Hematopoietic multipotent progenitor cell treated with erythropoietin and hydrocortisone succinate and interleukin-3 and kit ligand, for 8 days (in vitro differentiated cells): ENCODE measurements at places on chromosomes 1 and 21.

GRCh38 chr1:21874328-21874727 lies 62.3 kb downstream of the LDLRAD2 start:
- DNase-seq, result no peak

- no peak for DNase-seq
Observed at GRCh38 chr1:230278376-230278775, 147.8 kb downstream of the PGBD5 start.

- no peak for DNase-seq
Observed at GRCh38 chr1:156358641-156359040, 10.4 kb upstream of the RHBG start.

GRCh38 chr1:1176931-1177330 lies 3.3 kb downstream of the TTLL10 start:
- DNase-seq, result no peak

DNA sequence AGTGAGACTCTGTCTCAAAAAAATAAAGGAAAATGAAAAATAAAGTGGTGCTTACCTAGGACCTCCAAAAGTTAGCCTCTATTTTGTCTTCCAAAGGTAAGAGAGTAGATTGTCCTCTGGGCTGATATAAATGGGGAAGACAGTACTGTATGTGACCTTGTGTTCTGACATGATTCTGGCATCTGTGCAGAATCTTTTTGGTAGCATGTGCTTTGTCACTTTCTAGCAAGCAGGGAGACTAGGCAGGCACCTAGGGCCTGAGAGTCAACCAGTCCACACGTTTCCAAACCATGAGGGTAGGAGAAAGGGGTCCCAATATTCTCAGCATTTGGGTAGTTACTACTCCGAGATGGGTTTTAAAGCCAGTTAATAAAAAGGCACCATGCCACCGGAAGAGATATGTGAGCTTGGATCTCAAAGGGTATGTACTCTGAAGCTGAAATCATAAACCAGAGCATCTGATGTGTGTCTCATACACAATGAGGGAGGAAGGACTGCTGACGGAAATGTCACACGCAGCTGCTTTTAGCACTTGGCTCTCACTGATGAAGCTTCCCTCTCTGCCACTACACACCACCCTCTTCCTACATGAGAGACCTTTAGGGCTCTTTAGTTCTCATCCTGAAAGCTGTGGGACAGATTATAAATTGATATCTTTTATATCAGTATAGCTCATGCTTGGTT lies 27.0 kb upstream of the SLC16A1 start:
- no peak for DNase-seq

DNA sequence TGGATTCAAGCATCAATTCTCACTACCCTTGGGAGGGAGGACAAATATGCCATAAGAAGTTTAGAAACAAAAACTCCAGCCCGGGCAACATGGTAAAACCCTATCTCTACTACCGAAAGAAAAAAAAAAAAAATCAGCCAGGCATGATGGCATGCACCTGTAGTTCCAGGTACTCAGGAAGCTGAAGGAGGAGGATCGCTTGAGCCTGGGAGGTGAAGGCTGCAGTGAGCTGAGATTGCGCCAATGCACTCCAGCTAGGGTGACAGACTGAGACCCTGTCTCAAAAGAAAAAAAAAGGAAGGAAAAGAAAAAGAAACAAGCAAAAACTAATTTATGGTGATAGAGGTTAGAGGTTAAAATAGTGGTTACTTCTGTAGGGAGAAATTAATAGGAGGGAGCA lies 9.6 kb downstream of the ZNF644 start:
- DNase-seq, result no peak

- no peak for DNase-seq
Observed at GRCh38 chr1:210741564-210741963, 392.4 kb downstream of the KCNH1 start.

- no peak for DNase-seq
Observed at GRCh38 chr1:215637041-215637573, 70.0 kb downstream of the KCTD3 start.

DNA sequence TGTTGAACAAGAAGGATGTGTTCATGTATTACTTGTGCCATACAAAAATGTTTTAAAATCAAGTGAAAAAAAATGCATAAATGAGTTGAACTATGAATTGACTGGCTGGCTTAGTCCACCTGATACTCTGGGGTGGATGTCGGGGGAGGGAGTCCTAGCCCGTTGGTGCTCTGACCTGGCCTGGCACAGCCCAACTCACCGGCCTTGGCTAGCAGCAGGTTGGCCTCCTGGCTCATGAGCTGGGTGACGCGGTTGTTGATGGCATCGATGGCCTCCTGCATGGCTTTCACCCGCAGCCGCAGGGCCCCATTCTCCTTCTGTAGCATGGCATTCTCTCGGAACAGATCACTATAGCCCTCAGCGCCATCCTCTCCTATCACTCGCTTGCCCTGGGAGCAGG lies 21.6 kb downstream of the KIF21B start:
- no peak for DNase-seq

DNA sequence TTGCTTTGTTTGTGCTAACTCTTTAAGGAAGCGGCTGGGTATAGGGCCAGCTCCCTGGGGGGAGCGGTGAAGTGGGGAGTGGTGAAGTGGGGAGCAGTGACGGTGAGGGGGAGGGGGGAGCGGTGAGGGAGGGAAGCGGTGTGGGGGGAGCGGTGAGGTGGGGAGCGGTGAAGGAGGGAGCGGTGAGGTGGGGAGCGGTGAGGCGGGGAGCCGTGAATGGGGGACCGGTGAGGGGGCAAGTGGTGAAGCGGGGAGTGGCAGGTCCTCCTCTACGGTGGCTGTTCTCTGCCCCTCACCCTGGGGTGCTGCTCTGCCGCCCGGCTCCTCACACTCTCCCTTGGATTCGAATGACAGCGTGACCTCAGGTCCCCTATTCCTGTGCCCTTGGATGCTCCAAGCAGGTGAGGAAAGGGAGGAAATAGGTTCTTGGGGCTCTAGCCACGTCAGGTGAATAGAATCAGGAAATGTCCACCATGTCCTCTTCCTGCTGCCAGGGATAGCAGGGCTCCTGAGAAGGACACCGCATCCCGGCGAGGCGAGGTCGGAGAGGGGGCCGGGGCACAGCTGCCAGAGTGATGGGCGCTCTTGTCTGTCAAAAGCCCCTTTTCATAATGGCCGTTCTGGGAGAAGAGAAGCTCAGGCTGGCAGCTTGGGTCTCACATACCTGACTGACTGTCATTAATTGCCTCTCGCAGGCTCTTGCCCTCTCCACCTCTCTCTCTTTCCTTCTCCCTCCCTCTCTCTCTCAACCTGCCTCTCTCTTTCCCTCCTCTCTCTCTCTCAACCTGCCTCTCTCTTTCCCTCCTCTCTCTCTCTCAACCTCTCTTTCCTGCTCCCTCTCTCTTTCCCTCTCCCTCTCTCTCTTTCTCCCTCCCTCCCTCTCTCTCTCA lies 134.2 kb downstream of the PGBD5 start:
- DNase-seq, result no peak

DNA sequence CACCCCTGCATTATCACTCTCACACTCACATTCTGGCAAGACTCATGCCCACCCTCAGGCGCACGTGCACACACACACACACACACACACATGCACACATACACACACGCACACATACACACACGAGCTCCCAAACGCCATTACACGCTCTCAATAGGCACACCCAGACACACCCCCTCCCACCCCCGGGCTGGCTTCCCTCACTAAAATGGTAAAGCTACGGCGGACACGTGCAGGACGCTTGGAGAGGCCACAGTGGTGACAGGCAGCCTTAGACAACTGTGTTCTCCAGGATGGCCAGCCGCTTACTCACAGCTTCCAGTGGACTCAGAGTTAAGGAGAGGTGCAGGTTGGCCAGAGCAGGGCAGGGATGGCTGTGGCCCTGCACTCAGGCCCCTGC lies 10.1 kb downstream of the MATN1 start:
- no peak for DNase-seq

- DNase-seq, result no peak
Observed at GRCh38 chr1:17603091-17603841, 63.8 kb downstream of the ARHGEF10L start.

DNA sequence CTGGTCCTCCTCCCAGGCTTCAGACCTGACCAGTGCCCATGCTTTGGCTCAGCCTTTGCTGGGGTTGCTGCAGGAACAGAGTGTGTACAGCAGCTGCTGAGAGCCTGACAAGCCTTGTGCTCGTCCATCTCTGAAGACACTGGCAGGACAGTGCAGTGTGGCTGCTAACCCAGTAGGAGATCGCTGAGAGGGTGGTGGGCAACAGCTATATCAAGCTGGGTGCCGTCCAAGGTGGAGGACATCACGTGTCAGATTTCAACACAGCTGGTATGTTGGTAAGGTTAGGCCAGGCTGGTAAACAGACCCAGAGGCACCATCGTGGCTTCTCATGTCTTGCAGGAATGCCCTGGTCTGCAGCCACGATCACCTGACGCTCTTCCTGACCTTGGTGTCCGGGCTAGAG lies 17.9 kb upstream of the SLC25A34 start:
- DNase-seq, result no peak
